Jurkat, Clone E6-1 (cell line): ENCODE measurements at places on chromosomes 2 and 18.

DNA sequence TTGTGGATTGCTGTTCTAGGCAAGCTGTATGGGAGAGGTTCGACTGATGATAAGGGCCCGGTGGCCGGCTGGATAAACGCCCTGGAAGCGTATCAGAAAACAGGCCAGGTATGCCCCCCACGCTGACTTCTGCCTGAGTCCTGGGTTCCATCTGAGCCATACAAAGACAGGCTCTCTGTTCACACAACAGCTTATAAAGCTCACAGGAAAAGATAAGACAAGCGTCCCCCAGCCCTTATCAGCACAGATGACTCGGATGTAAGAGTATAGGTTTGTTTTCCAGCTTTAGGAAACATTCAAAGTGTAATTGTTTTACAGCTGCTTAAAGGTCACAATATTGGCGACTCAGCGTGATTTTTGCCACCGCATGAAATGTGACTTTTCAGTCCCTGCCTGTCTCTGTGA lies 12.7 kb downstream of the CNDP2 start:
- DNase-seq, result no peak

- peak; percentile 44 for DNase-seq
Observed at GRCh38 chr2:42095923-42096408, 48.1 kb downstream of the PKDCC start.

- DNase-seq, result no peak
Observed at GRCh38 chr18:31206787-31207381, 44.2 kb upstream of the DSC1 start.

- no peak for DNase-seq
Observed at GRCh38 chr18:33733376-33733775, 155.4 kb downstream of the ASXL3 start.

DNA sequence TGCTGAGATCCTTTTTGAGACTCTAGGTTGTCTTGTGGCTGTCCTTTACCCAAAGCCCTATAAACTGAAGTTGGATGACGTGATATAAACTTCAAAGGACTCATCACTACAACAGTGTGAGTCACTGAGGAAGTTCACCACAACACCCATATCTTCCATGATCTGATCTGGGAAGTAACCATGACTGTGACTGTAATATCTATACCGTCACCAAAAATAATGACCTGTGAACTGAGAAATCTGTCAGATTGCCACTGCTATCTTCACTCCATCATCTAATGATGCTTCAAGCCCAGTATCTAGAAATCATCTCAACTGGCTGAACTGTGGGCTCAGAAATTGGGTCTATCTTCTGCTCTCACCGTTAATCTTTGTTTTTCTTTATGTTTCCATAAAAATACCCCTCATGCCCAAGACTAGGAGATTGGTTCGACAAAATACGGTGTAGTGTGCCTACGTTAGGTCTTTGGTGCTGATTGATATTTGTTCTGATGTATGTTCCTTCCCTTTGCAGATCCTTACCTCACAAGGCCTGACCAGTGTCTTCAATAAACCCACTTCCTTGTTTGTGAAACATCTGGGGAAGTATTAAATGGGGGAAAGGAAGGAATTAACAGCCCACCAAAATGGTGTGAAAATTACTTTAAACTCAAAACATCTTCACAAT lies 78.2 kb downstream of the MYL12B start:
- DNase-seq, result no peak

GRCh38 chr2:239297142-239298004 lies 103.4 kb downstream of the HDAC4 start:
- no peak for DNase-seq

GRCh38 chr2:155391613-155392130 lies 693.2 kb downstream of the KCNJ3 start:
- DNase-seq, result no peak

GRCh38 chr18:38464024-38464423 lies 898.4 kb upstream of the CELF4 start:
- no peak for DNase-seq

DNA sequence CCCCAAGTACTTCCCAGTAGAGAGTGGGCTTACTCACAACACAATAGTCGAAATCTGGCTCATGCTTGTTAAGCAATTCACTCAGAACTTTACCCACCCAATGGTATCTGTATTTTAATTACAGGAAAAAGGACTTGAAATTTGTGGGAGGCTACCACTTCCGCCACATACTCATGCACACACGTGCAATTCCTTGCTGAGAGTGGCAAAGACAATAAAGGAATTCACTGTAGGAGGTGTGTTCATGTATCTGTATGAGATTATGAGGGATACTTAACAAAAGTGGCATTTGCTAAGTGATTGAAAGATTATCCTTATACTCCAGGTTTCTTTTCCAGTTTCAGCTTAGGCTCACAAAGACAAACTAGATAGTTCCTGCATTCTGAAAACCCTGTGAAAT lies 14.9 kb upstream of the LYPD6 start:
- DNase-seq, result no peak

- DNase-seq, result no peak
Observed at GRCh38 chr18:76685860-76686259, 136.5 kb upstream of the ZNF236 start.

GRCh38 chr2:164430166-164430783 lies 191.0 kb downstream of the GRB14 start:
- peak; percentile 18 for DNase-seq

DNA sequence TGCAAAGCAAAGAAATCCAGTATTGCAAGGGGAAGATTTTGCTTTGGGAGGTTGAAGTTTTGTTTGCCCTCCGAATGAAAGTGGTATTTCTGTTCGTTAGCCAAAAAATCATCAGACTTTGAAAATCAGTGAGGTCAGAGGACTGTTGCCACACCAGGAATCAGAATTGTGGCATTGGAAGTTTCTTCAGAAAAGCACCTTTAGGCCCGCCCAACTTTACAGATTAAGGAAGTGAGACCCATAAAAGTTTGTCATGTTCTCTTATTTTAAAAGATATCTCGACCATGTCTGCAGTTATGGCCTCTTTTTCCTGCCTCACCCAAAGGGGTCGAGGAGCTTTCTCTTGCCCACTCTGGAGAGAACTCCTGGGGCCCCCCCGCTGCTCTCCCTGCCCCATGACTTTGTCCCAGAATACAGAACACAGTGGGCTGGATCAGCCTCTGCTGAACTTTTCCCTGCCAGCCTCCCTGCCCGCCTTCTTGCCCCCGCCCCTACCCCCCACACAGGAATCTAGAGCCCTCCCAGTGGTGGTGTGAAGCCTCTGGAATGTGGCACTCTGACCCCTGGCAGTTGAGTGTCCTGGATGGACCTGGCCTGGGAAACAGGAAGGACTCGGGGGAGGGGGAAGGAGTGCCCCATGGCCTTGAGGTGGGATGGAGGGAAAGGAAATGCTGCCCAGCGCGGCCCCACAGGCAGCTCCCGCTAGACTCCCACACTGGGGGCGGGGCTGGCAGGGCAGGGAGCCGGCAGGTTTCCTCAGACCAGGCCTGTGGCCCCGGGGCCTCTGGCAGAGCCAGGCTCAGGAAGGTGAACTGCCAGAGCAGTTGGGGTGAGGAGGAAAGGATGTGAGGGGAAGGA lies 25.3 kb downstream of the CRIM1 start:
- DNase-seq, result no peak

- DNase-seq, result no peak
Observed at GRCh38 chr2:233692648-233693047, at the start of gene UGT1A6. Gene UGT1A6 (plus strand): TSS chr2:233692890. CDS start chr2:233693005, 115 bp downstream.

DNA sequence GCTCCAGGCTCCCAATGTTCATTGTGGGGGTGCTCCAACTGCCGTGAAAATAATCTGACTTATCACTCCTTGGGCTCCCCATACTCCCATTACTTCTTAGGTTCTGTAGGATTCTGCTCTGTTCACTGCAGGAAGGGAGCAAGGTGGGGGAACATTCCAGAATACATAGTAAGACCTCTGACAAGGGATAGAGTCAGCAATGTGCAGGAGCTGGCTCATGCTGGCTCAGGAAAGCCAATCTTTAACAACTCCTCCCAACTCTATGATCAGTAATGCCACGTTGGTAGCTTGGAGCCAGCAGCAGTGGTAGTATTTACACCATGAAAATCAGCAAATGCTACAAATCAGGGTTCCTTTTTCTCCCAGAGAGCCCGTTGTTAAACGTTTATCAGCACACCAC lies 44.4 kb downstream of the FECH start:
- no peak for DNase-seq

DNA sequence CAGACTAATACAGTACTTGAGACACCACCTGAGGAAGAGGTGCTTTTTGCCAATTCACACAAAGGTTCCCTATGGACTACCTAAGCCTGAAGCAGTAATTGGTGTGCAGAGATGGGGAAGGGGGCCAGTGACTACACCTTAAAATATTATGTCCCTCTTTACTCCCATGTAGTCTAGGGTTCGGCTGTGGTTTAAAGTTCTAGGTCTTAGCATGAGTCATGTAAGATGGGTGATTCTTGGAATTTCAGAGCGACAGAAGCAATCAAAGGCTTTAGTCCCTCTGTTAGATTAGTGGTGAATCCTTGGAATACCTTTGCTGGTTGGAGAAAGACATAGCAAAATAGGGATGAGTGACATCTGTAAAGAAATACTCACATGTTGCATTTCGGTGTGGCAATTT lies 14.3 kb upstream of the CCDC85A start:
- no peak for DNase-seq

DNA sequence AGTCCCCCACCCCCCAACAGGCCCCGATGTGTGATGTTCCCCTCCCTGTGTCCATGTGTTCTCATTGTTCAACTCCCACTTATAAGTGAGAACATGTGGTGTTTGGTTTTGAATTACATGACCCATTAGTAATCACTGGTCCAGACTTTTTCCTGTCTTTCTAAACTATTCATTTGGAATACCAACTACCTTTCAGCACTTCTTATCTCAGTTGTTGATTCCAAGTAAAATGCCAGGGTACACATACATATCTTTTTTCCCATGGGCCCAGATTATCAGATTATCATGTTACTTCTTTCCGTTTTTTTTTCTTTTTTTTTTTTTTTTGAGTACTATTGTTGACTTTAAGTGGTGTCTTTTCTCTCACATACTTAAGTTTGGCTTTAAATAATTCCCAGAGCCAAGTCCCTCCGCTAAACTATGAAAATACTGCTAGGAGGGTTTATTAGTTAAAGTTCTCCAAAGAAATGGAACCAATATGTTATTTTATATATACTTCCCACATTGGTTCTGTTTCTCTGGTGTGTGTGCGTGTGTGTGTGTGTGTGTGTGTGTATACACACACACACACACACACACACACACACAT lies 389.3 kb downstream of the IRS1 start:
- DNase-seq, result no peak

- DNase-seq, result peak; percentile 68
Observed at GRCh38 chr2:197803033-197803444, 1.4 kb upstream of the PLCL1 start.

DNA sequence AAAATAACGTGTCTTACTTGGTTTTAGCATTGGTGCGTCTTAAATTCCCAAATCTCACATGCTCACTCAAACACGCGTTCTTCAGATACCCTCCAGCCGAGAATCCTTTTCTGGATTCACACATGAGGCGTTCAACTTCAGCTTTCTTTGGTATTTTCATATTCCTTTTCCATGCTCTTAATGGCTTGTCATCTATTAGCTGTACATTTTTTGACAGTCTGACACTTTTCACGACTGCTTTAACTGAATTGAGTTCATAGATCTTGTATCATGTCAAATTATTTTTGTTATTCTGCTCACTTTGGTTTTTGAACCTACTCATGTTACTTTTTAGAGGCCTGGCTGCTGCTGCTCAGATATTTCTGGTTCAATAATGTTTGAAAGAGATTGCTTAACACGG lies 59.0 kb downstream of the INPP5D start:
- DNase-seq, result no peak

GRCh38 chr18:26405190-26405801 lies 143.1 kb downstream of the KCTD1 start:
- no peak for DNase-seq

GRCh38 chr2:200625282-200625681 lies 39.5 kb downstream of the AOX1 start:
- DNase-seq, result no peak

GRCh38 chr2:101775636-101776035 lies 78.1 kb downstream of the MAP4K4 start:
- DNase-seq, result no peak

DNA sequence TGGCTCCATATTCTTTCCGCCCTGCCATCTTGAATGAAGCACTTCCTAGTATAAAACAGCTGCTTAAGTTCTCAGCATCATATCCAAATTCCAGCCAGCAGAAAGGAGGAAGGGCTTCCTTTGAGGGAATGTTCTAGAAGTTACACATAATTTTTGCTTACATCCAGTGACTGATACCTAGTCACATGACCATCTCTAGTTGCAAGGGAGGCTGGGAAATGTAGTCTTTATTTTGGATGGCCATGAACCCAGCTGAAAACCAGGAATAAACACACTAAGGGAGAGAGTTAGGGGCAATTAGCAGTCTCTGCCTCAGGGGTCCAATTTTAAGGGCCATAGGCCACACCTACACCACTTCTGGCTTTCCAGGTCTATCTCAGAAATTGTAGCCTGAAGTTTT lies 57.8 kb upstream of the LMAN1 start:
- no peak for DNase-seq

- DNase-seq, result no peak
Observed at GRCh38 chr18:13606604-13607254, 119.6 kb downstream of the FAM210A start.

GRCh38 chr18:42005782-42006181 lies 50.7 kb downstream of the PIK3C3 start:
- no peak for DNase-seq

DNA sequence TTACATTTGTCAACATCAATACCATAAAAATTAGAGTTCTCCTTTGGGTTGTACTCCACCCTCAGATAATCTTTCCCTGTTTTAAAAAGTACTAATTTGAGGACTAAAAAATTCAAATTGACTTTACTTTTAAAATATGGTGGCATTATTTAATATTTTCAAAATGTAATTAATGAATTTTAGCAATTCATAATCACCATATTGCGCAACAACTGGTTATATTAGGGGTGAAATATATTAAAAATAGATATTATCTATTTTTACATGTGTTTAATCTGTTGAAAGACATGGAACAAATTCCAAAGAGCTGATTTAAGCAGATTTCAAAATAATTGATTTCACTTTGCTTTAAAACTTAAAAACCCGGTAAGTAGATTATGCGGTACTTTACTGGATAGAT lies 236.6 kb upstream of the NOL4 start:
- DNase-seq, result no peak

- DNase-seq, result no peak
Observed at GRCh38 chr2:182068811-182069210, 83.2 kb downstream of the PPP1R1C start.

GRCh38 chr2:71730785-71731383 lies 277.5 kb downstream of the DYSF start:
- DNase-seq, result no peak

GRCh38 chr18:49997558-49997957 lies 184.2 kb upstream of the ACAA2 start:
- no peak for DNase-seq

- no peak for DNase-seq
Observed at GRCh38 chr18:13470516-13471197, 252.1 kb downstream of the LDLRAD4 start.
